HL-60 (cell line): ENCODE measurements at places on chromosomes 16 and 17.

- no peak for DNase-seq
These were observed 26.5 kb downstream of the TMEM98 start for GRCh38 chr17:32954477-32954876.

DNA sequence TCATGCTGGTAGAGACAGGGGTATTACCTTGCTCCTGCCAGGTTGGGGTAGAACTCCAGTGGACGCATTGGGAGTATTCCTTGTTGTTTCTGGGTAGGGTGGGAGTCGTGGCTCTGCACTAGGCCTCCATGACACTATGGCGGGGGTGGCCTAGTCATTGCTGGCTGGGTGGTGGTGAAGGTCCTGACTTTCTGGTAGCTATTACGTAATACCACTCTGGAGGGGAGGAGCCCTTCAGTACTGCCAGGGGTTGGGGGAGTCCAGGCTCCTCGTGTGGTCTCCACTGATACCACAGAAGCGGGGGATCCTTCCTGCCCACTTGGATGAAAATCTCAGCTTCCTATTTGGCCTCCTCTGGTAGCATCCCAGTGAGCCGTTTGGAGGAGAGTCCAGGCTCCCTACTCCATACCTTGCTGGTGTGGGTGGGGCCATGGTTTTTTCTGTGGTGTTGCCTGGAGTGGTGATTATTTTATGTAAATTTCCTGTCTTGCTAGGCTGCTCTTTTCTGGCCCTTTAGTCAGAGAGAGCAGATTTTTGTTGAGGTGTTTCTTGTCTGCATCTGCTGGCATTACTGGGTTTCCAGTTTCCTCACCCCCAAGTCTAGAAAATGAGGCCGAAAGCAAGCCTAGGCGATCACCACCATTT lies 65.8 kb upstream of the GNG13 start:
- no peak for DNase-seq

- no peak for DNase-seq
These were observed 5.1 kb upstream of the HLF start for GRCh38 chr17:55259684-55260111.

GRCh38 chr17:55212880-55213279 lies 51.9 kb upstream of the HLF start:
- no peak for DNase-seq

DNA sequence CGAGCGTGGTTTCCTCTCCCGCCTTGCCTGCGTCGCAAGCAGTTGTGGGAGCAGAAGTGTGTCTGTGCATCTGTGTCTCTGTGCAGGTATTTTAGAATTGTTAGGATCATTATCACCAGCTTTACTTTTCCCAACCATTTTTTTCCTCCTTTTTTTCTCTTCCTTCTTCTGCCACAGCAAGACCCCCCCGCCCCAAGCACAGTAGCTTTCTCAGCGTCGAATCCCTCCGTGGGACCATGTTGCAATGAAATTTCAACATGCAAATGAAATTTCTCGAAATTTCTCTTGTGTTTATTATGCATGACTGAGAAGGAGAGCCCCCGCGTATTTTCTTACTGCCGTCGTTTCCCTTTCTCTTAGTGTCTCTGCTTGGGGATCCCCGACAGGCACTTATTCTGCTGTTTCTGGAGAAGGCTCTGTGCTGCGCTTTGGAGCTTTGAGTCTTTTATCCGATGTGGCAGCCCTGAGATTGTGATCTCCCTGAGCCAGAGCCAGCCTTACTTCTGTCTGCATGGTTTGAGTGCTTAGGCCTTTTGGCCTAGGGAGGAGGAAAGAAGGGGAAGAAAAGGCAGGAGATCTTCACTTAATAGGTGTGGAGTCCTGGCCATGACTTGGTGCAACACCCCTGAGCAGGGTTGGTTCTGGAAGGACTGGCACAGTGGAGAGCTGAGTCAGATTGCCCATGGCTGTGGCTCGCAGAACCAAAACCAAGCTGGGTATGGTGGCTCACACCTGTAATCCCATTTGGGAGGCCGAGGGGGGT lies 5.0 kb downstream of the ARMC7 start:
- DNase-seq = no peak

GRCh38 chr17:68310152-68310551 lies 18.9 kb downstream of the ARSG start:
- DNase-seq = no peak

DNA sequence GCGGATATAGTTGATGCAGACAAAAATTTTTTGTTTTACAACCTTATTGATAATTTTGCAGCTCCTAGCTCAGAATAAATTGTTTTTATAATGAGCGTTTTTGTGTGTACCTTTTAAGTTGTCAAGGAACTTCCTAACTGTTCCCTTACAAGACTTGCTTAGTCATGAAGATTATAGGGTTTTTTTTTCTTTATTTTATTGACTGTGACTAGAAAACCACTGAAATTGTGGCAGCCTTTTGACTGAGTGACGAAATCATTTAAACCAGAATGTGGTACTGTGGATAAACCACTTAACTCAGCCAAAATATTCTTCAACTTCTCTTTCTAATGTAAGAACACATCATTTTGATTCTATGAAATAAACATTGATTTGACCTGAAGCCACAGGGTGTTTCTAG lies 40.8 kb upstream of the VPS4A start:
- DNase-seq = peak; percentile 25

DNA sequence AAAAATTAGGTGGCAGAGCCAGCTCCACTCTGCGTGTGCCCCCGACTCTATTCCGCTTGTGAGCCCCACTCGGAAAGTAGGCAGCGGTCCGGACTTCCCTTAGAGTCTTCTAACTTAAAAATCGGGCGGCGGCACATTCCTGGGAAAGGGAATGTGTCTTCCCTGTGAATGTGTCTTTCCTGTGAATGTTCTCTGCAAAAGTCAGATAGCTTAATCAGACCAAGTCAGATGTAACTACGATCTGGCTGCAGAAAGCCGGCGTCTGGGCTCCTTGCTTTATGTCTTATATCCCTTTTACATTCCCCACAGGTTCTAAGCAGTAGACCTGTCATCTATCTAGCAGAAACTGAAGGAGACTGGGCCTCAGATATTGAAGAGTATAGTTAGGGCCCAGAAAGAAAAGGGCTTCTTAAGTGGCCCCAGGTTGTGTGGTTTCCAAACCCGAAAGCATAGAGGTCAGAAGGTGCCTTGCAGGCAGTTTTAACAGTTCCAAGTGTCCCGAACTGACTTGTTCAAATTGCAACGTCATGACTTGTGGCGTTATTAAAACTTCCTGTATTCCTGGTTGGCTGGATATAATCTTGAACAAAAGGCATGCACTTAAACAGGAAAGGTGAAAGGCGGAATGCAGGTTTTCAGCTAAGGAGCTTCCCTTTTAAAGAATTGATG lies 601 bp downstream of the PHKB start:
- DNase-seq = peak; percentile 53

DNA sequence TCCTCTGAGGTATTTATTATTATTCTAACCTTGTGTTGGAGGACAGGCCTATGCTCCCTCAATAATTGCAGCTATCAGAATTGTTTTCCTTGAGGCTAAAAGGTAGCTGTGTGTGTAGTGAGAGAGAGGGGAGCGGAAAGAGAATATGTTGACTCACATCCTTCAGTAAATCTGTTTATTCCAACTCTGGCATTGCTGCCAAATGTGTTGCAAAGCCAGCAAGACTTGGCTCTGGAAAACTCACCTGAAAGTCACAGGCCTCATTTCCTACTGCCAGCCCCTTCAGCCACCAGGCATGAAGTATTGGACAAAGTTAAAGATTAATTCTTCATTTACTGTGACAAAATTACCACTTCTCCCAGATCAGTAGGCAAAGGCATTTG lies 9.6 kb downstream of the CA10 start:
- DNase-seq = no peak

DNA sequence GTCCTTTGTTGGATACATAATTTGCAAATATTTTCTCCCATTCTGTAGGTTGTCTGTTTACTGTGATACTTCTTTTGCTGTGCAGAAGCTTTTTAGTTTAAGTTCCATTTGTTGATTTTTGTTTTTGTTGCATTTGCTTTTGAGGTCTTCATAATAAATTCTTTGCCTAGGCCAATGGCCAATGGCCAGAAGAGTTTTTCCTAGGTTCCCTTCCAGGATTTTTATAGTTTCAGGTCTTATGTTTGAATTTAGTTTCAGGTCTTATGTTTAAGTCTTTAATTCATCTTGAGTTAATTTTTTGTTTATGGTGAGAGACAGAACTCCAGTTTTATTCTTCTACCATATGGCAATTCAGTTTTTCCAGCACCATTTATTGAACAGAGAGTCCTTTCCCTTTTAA lies 90.1 kb upstream of the GOT2 start:
- no peak for DNase-seq

DNA sequence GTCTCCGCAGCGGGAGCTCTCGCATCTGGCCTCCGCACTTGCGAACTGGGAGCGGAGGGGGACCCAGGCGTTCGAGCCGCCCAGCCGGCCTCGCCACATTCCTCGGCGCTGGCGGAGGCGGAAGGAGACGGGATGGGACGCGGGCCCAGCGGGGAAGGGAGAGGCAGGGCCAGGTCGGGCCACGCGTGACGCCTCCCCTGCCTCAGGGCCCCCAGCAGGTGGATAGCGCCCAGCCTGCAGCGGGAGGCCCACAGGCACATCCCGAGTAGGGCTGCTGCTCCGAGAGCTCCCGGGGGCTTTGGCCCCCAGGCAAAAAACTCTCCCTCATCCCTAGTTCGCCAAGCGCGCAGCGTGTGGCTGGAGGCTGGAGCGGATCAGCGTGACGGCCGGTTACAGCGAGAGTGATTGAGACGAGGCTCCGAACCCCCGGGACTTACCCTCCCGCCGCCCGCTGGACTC lies 800 bp downstream of the PLEKHH3 start:
- DNase-seq = no peak

- DNase-seq = no peak
These were observed 1.1 kb downstream of the FAM171A2 start for GRCh38 chr17:44362459-44362948.

GRCh38 chr17:49585422-49586027 lies 9.9 kb downstream of the NXPH3 start:
- DNase-seq = no peak

GRCh38 chr16:87436225-87437172 lies 44.4 kb downstream of the MAP1LC3B start:
- DNase-seq = no peak

DNA sequence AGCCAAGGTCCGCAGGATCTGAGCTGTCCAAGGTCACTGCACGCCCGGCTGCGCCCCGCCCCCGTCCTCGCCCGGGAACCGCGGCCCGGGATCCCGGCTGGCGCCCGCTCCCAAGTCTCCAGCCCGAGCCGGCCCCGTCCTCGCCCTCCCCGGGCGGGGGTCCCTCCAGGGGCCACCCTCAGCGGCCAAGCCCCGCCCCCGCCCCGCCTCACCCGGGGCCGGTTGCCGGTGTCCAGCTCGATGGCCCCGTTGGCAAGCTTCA lies 216 bp downstream of the VPS9D1 start:
- DNase-seq = no peak

- peak; percentile 41 for DNase-seq
These were observed 1.3 kb downstream of the SNN start for GRCh38 chr16:11669380-11670146.
